T-helper 22 cell (primary cell): ENCODE measurements at places on chromosomes 16 and 17.

DNA sequence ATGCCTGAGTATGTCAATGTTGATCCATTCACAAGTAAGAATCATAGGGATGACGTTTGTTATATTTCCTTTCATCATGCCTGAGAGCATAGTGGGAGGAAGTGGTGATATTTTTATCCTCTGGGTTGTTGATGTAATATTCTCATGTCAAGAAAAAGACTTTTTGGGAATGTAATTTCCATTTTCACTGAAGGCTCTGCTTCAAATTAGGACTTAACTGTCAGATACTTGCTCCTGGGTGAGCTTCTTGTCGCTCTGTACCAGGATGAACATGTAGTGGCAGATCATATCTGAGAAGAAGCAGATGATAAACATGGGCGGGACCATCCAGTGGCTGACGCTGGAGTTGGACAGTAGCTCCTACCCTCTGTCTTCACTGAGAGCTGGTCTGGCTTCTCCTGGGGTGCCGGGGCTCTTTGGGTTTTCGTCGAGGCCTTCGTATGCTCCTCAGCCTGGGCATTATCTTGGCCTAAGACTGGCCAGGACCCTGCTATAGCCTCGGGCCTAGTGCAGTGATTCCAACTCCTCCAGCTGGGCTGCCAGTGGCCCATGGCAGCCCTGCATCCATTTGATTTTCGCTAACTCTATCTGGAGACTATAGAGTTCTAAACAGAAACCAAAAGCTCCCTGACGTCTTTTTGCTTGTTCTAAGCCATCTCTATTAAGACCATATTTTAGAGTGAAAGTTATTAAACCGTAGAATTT, 19.7 kb downstream of the CYB5B start:
- no peak for DNase-seq

- no peak for DNase-seq
Observed at GRCh38 chr17:32482568-32483320, 4.0 kb upstream of the CDK5R1 start.

DNA sequence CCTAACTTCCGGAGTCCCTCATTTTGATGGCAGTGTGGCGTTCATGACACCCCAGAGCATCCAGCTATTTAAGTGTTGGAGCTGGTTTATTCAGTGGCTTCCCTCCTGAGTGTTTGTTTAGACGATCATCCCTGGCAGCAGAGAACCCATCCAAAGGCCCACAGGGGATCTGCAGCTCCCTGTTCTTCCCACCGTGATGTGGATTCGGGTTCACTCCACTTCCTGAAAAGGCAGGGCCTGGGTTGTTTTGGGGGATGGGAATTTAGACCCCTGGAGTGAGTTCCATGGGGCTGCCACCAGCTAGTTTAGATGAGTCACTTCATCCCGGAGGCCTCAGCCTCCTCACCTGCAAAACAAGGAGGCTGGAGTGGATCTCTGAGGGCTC, 2.3 kb downstream of the KSR1 start:
- DNase-seq: no peak

DNA sequence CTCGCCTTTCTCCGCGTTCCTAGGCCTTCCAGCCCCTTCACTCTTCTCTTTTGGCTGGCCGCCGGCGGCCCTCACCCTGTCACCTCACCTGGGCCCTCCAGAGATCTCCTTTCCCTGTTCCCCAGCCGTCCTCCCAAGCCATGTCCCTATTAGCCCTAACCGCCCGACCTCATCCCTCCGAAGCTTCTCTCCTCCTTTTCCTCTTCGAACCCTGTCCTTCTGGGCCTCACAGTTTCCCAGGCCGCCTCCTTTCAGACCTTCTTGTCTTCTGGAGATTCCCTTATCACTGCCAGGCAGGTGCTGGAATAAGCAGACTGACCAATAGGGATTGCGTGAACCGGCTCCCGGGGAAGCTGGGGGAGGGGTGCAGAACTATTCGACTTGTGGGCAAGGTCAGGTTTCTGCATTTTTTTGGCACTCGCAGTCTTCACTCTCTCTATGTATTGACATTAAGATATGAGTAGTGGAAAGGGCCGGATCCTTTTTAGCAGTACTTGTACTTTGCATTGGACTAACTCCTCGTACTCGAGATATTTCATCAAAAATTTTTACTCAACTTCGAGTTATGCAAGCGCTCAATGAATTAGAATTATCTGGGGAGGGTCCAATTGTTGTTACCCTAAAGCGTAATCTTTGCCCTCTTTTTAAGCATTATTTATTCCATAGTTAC, 690 bp downstream of the RHOT1 start:
- no peak for DNase-seq

DNA sequence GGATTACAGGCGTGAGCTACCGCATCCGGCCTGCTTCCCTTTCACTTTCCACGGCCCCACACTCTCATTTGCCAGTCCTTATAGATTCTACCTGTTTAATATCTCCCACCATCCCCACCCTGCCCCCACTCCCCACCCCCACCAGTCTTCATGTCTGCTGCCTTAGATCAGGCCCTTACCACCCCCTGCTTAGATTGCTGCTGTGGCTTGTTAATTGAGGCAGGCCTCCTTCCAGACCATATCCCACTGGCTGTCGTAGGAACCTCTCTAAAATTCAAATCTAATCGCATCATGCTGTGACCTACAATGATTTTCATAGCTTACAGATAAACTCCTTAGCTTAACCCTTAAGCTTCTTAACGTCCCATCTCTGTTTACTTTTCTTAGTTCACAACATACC, 4.9 kb downstream of the IQCK start:
- DNase-seq: no peak

DNA sequence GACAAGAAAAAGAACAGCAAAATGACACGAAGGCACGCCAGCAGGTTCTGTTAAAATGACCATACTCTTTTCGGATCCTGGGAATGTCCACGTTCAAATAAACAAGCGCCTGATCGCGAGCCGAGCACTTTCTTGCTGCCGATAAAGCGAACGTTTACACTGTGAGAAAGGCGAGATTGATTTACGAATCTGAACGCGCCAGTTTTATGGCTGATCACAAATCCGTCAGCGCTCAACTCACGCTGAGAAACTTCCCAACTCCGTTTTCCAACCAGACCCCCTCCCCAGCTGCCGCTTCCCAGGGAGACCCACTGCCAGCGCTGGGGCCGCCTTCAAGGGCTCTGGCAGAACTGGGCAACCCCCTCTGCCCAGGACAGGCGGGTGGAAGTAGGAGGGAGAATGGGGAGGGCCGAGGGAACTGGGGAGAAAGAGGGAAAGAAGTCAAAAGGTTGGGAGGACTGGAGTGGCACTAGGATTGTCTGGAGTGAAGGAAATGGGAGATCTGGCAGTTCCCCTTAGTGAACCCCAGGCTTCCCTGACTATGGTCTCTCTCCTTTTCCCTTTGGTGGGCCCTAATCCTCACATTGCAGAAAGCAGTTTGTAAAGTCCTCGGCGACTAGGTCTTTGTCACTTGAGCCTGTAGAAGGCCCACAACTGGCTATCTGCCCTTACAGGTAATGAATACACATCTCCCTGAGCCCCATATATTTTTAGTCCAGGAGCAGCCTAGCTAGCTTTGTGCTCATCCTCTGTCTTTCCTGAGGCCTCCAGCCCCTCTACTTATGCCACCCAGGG, 6.9 kb downstream of the HOXB4 start:
- no peak for DNase-seq

DNA sequence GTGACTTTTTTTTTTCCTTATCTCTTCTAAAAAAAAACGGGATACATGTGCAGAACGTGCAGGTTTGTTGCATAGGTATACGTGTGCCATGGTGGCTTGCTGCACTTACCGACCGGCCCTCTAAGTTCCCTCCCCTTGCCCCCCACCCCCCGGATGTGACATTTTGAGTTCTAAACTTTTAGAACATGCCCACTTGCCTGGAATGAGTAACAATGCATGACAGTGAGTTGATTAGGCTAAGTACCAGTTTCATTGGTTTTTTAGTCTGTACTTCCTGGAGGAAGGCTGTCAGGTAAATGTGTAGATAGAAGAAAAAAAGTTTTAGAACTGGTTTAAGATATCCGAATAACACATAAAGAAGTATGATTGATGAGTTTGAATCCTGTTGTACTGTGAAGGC, 4.0 kb downstream of the BPTF start:
- DNase-seq: peak; percentile 10

- DNase-seq: peak; percentile 62
Observed at GRCh38 chr16:84603140-84603816, 14.6 kb downstream of the COTL1 start.

GRCh38 chr17:38720941-38721340, 9.2 kb upstream of the CISD3 start:
- DNase-seq: no peak

DNA sequence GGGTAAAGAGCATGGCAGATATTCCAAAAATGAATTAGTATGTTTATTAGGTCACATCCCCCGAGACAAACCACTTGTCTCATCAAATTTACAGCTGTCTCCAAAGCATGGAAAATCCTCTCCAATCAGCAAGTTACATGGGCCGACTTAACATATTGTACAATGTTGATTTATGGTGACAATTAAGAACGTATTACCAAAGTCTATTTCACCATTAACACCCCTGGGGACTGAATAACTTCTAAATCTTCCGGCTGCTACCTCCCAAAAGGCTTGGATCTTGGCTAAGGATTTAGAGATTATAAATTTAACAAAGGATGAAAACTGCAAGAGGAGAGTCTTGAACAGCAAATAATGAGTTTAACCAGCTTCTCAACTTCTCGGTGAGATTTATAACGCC, 311.9 kb downstream of the NPIPA8 start:
- DNase-seq: no peak

- DNase-seq: no peak
Observed at GRCh38 chr16:84150926-84151325, 5.8 kb downstream of the DNAAF1 start.

GRCh38 chr17:51610155-51610554, 349.8 kb downstream of the UTP18 start:
- DNase-seq: no peak

- DNase-seq: no peak
Observed at GRCh38 chr16:54443352-54443751, 156.8 kb upstream of the IRX3 start.

- no peak for DNase-seq
Observed at GRCh38 chr16:35194681-35195080, 1735.3 kb downstream of the TP53TG3F start.
